ENCODE measurements at places on chromosomes 7 and 10. TPM values are rescaled to one million over a fixed set of nuclear protein-coding genes. Genes with fewer than 3 reads are reported as not detected.
A peak's percentile ranks its signal among the peaks of the same experiment; 100 is the strongest.

The PTF1A gene
- total RNA-seq: not detected

The GRB10 gene
- 13.0 TPM for total RNA-seq

The HERC4 gene
- 36.4 TPM for total RNA-seq

GRCh38 chr10:119305860-119306513, 98.6 kb downstream of the GRK5 start:
- H3K4me3 ChIP-seq: no peak overlapping the region

- no peaks in the 10 kb centered on the region for H3K4me1 ChIP-seq
- peak; percentile 33 for DNase-seq
- H3K27me3 ChIP-seq: no peaks in the 10 kb centered on the region
- no peak overlapping the region for H3K27ac ChIP-seq
- no peaks in the 10 kb centered on the region for H3K36me3 ChIP-seq
- H3K4me3 ChIP-seq: no peak overlapping the region
Measured at GRCh38 chr7:30510124-30511075, 5.8 kb upstream of the GGCT start.

- no peaks in the 10 kb centered on the region for H3K27me3 ChIP-seq
- DNase-seq: no peak
- peaks cover 18% of the 10 kb centered on the region for H3K36me3 ChIP-seq
- H3K27ac ChIP-seq: no peak overlapping the region
- no peak overlapping the region for H3K4me3 ChIP-seq
Measured at GRCh38 chr7:149569025-149569725, 71.6 kb upstream of the ZNF746 start.

DNA sequence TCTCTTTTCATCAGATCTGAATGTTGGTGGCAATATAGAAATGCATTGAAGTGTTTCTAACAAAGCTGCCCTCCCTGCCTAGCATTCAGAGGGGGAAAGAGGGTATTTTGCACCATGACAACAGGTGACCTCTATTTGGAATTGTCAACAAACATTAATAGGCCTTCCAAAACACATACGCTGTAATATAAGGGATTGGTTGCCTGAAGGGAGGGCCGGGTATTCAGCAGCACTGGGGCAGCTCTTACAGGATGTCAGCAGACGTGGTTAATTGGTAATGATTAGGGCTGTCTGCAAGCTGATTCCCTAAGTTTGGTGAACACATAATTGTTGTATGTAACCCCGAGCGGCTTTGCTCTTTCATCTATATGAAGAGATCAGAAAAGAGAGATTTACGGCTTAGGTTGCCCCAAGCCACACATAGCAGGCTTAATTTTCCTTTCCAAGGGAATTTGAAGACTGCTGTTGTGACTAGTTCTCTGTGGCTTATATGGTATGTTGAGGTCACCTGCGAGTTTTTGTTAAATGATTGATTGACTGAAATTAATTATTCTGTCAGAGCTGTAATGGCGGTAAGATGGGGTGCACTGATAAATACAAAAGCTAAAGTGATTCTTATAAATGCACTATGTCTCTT, 759.3 kb downstream of the LRMDA start:
- peaks cover 4% of the 10 kb centered on the region for H3K4me1 ChIP-seq
- peaks cover 2% of the 10 kb centered on the region for H3K27me3 ChIP-seq
- no peak overlapping the region for H3K4me3 ChIP-seq
- no peak for DNase-seq
- H3K36me3 ChIP-seq: no peaks in the 10 kb centered on the region
- no peak overlapping the region for H3K27ac ChIP-seq

GRCh38 chr7:52518869-52519268, 516.6 kb upstream of the POM121L12 start:
- H3K27ac ChIP-seq: no peak overlapping the region
- H3K36me3 ChIP-seq: no peaks in the 10 kb centered on the region
- DNase-seq: no peak
- H3K27me3 ChIP-seq: no peaks in the 10 kb centered on the region
- no peaks in the 10 kb centered on the region for H3K4me1 ChIP-seq
- no peak overlapping the region for H3K4me3 ChIP-seq

- peak overlapping the region; percentile 59 for H3K27ac ChIP-seq
- H3K36me3 ChIP-seq: peaks cover 36% of the 10 kb centered on the region
- H3K27me3 ChIP-seq: no peaks in the 10 kb centered on the region
Measured at GRCh38 chr7:100465702-100466311, 1.7 kb upstream of the SPACDR start.

DNA sequence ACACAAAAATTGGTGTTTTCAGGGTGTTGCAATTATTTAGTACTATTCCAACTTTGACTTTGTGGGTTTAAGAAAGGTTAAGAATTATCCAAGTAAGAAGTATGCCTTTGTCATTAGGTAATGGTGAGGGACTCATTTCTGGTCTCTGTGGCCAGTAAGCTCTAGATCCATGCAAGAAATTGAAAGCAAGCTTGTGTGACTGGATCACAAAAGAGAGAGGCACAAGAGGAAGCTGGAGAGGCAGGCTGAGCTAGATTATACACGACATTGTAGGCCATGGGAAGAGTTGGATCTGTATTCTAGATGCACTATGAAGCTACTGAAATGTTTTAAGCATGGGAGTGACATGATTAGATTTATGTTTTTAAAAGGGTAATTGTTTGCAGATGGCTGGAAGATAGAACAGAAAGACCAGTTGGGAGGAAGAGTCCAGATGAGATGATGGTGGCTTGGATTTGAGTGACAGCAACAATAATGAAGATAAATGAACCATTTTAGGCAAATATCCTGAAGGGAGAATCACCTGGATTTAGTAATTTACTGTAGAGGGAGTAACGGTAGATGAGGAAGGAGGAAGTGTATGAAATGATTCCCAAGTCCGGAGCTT, 50.0 kb downstream of the CALD1 start:
- no peaks in the 10 kb centered on the region for H3K27me3 ChIP-seq
- no peak for DNase-seq
- no peaks in the 10 kb centered on the region for H3K36me3 ChIP-seq
- H3K4me3 ChIP-seq: no peak overlapping the region

- H3K4me1 ChIP-seq: peaks cover 4% of the 10 kb centered on the region
- peaks cover 37% of the 10 kb centered on the region for H3K36me3 ChIP-seq
- no peaks in the 10 kb centered on the region for H3K27me3 ChIP-seq
- no peak overlapping the region for H3K4me3 ChIP-seq
- H3K27ac ChIP-seq: no peak overlapping the region
Measured at GRCh38 chr7:66138994-66139752, 24.5 kb downstream of the CRCP start.

DNA sequence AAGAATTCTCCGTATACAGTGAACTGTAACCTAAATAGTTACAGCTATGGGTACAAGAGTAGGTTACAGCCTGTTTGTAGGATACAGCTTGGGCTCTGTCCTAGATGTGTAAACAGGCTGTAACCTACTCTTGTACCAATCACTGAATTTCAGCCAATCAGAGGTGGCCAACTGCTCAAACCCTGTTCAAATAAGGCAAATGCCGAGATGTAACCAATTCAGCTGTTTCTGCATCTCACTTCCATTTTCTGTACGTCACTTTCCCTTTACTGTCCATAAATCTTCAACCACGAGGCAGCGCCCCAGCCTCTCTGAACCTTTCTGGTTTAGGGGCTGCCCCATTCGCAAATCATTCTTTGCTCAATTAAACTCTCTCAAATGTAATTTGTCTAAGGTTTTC, 8.3 kb upstream of the MMP21 start:
- peaks cover 11% of the 10 kb centered on the region for H3K36me3 ChIP-seq
- peaks cover 25% of the 10 kb centered on the region for H3K4me1 ChIP-seq
- DNase-seq: no peak
- no peak overlapping the region for H3K27ac ChIP-seq
- H3K4me3 ChIP-seq: no peak overlapping the region

DNA sequence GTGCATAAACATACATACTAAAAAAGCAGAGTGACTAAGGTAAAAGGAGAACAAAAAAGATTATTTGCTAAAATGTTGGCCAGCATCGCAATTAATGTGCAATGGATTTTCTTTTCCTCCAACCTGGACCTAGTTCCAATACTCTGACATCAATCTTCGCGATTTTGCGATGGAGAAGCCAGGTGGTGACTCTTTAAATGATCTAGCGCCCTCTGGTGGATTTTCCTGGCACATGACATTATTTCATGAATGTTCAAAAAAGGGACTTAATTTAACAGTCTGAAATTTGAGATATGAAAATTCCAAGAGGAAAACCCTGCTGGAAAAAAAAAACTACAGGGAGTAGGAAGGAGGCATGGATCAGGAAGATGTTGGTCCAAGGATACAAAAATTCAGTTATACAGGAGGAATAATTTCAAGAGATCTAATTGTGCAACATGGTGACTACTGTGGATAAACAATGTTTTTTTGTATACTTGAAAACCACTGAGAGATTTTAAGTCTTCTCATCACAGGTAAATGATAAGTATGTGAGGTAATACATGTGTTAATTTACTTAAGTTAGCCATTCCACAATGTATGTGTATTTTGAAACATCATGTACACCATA, 4.3 kb upstream of the KCNMA1 start:
- H3K4me3 ChIP-seq: no peak overlapping the region
- H3K36me3 ChIP-seq: no peaks in the 10 kb centered on the region
- peak; percentile 93 for DNase-seq
- H3K27ac ChIP-seq: no peak overlapping the region
- H3K27me3 ChIP-seq: peaks cover 40% of the 10 kb centered on the region

DNA sequence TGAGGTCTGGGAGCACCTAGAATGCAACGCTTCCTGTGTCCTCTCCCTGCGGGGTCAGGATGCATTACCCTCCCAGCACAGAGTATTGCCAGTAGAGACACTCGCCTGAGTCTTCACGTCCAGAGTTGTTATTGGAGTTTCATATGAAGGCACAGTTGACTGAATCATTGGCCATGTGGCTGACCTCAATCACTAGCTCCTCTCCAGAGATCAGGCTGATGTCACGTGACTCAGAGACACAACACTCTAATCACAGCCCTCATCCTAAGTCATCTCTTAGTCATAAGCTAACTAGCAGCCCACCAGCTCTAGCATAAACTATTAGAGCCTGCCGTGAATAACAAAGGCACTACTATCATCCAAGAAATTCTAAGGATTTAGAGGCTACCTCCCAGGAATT, 107.8 kb downstream of the HECW1 start:
- H3K27ac ChIP-seq: no peak overlapping the region
- no peaks in the 10 kb centered on the region for H3K4me1 ChIP-seq
- H3K4me3 ChIP-seq: no peak overlapping the region
- H3K36me3 ChIP-seq: no peaks in the 10 kb centered on the region
- no peaks in the 10 kb centered on the region for H3K27me3 ChIP-seq

- H3K27ac ChIP-seq: no peak overlapping the region
- no peak for DNase-seq
- peaks cover 3% of the 10 kb centered on the region for H3K27me3 ChIP-seq
- H3K4me1 ChIP-seq: peaks cover 19% of the 10 kb centered on the region
- H3K4me3 ChIP-seq: no peak overlapping the region
Measured at GRCh38 chr7:1516586-1517251, 12.5 kb upstream of the INTS1 start.

- H3K4me1 ChIP-seq: no peaks in the 10 kb centered on the region
- DNase-seq: no peak
- H3K27ac ChIP-seq: no peak overlapping the region
- H3K4me3 ChIP-seq: no peak overlapping the region
- H3K36me3 ChIP-seq: no peaks in the 10 kb centered on the region
Measured at GRCh38 chr7:135995748-135996147, 18.6 kb upstream of the MTPN start.

GRCh38 chr10:58467931-58468635, 44.6 kb upstream of the BICC1 start:
- no peaks in the 10 kb centered on the region for H3K4me1 ChIP-seq
- no peak for DNase-seq
- no peaks in the 10 kb centered on the region for H3K27me3 ChIP-seq
- no peaks in the 10 kb centered on the region for H3K36me3 ChIP-seq
- H3K27ac ChIP-seq: no peak overlapping the region

DNA sequence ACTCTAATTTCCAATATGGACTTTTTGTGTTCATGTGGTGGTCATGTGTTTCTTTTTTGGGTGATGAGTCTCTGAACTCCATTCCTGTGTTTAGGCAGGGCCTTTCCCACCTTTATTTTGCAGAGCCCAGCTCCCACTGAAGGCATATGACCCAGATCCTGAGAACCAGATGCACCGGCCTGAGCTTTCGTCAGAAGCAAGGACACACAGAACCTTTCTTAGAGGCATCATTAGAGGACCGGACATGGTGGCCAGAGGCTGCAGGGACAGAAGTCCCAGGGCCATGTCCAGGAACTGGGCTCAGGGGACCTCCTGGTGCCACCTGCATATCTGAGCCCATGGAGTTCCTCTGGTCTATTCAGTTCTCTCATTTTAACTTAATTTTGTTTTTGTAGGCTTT, 200.9 kb upstream of the ZNF32 start:
- peaks cover 19% of the 10 kb centered on the region for H3K4me1 ChIP-seq
- no peaks in the 10 kb centered on the region for H3K27me3 ChIP-seq
- DNase-seq: no peak
- H3K4me3 ChIP-seq: no peak overlapping the region
- no peak overlapping the region for H3K27ac ChIP-seq

- no peak overlapping the region for H3K4me3 ChIP-seq
- H3K36me3 ChIP-seq: peaks cover 70% of the 10 kb centered on the region
- DNase-seq: no peak
- H3K27me3 ChIP-seq: peaks cover 3% of the 10 kb centered on the region
- H3K4me1 ChIP-seq: no peaks in the 10 kb centered on the region
- no peak overlapping the region for H3K27ac ChIP-seq
Measured at GRCh38 chr7:5343884-5344283, 61.1 kb downstream of the SLC29A4 start.

- H3K27ac ChIP-seq: no peak overlapping the region
- no peaks in the 10 kb centered on the region for H3K4me1 ChIP-seq
- H3K36me3 ChIP-seq: no peaks in the 10 kb centered on the region
- H3K27me3 ChIP-seq: no peaks in the 10 kb centered on the region
Measured at GRCh38 chr7:87926581-87927461, 7.2 kb upstream of the ADAM22 start.

DNA sequence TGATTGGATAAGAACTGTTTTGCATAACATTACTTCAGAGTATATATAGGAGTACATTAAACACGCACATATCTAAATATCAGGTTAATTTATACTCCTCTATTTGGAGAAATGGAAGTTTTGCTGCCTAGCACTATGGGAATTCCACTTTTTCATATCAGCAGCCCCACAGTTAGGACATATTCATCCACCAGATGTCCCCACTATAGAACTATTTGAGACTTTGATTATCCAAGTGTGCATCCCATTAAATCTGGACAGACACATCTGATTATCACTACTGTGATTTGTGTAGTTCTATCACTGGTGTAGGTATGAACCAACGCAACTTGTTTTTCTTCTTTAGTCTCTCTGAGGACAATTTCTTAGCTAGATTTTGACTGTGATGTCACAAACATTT, 345.7 kb downstream of the THSD7A start:
- no peaks in the 10 kb centered on the region for H3K27me3 ChIP-seq
- peak; percentile 17 for DNase-seq
- no peak overlapping the region for H3K27ac ChIP-seq
- H3K4me3 ChIP-seq: no peak overlapping the region
- H3K4me1 ChIP-seq: no peaks in the 10 kb centered on the region
- H3K36me3 ChIP-seq: no peaks in the 10 kb centered on the region
